ENCODE measurements at places on chromosomes 11 and 22. TPM values are rescaled to one million over a fixed set of nuclear protein-coding genes. Genes with fewer than 3 reads are reported as not detected.

DNA sequence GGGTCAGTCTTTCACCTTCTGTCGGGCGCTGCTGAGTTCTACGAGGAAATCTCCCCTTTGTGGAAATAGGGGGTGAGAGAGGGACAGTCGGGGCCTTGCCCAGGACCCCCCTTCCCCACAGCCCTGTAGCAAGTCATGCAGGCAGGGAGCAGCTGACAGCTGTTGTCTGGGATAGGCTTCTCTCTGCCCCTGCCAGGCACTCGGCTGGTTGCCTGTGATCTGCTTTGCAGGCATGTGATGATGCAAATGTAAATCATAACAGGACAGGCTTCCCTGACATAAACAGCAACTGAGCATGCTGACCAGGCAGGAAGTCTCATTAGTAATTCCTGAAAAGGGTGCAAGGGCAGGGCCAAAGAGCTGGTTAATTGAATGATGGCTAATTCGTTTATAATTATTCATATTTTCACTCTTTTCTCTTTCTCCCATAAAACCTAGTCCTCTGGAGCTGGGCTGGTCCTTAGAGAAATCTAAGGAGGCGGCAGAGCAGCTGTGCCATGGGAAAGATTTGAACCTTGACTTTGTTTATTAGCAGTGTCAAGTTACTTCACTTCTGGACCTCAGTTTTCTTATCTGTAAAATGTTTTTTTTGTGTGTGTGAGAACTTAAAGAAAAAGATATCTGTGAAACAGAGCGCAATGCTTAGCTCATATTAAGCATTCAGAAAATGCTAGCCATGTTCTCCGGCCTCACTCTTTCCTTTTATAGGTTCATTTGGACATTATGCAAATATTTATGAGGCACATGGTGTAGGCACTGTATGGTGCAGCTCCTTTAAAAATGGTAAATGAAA lies 129.7 kb downstream of the LDLRAD3 start:
- peak; percentile 40 for DNase-seq

The ENTHD1 gene
- not detected for total RNA-seq

The PDXP gene
- total RNA-seq: 11.7 TPM

DNA sequence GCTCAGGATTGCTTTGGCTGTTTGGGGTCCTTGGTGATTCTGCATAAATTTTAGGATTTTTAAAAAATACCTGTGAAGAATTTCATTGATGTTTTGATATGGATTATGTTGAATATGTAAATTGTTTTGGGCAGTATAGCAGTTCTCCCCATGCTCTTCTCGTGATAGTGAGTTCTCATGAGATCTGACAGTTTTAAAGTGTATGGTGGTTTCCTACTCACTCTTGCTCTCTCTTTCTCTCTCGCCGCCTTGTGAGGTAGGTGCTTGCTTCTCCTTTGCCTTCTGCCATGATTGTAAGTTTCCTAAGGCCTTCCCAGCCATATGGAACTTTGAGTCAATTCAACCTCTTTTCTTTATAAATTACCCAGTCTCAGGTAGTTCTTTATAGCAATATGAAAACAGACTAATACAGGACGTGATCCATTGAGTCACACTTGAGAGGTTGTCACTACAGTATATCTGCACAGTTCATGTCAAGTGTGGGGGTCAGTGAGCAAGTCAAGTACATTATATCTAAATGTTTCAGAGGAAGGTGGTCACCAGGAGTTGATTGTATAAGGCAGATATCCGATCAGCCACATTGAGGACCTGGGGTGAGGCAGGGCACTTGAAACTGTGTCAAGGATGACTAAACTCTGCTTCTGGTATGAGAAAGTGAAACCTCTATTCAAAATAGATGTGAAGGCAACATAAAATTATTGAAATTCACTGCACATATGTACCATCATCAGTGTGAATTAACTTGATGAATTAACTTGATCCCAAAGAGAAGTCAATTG lies 70.7 kb upstream of the CCDC179 start:
- no peak for DNase-seq

- no peak for DNase-seq
These were observed 3.7 kb upstream of the PLAAT4 start for GRCh38 chr11:63532799-63533475.

DNA sequence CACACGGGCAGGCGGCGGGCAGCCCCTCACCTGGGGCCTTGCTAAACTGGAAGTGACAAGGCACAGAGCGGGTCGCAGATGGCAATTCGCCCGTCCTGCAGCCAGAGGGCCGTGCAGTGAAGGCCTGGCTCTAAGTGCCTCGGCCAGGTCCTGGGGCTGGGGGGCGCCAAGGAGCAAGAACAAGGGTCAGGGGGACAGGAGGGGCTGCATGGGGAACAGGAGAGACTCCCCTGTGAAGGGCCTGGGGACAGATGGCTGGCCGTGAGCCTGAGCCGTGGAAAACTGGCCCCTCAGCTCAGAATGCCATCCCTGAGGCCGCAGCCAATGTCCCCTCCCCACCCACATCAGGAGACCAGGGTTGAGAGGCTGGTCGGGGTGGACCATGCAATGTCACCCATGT lies 60.0 kb downstream of the RTL6 start:
- DNase-seq: no peak

- DNase-seq: no peak
These were observed 152.9 kb downstream of the SNX19 start for GRCh38 chr11:130763087-130763980.

GRCh38 chr11:31816468-31817053 lies 5.4 kb upstream of the PAX6 start:
- no peak for DNase-seq

- DNase-seq: no peak
These were observed 136.7 kb downstream of the SPATA19 start for GRCh38 chr11:133708547-133709051.

The ANO5 gene
- total RNA-seq: 0.02 TPM

- DNase-seq: no peak
These were observed 9.9 kb downstream of the NUMA1 start for GRCh38 chr11:72070491-72070890.

DNA sequence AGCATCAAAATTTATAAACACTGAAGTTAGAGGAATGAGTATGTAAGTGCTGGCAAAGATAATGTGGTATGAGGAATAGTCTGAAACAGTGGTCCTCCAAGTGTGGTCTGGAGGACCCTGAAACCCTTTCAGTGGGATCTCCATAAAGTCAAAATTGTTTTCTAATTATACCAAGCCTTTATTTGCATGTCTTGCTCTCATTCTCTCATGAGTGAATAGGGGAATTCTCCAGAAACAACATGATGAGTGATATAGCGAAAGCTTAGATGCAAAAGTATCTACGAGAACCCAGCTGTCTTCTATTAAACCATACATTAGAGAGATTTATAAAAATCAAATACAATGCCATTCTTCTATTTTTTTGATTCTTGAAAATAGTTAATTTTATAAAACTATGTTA lies 145.0 kb upstream of the RAG2 start:
- DNase-seq: no peak

The OR4D5 gene
- total RNA-seq: not detected

The NLRP6 gene
- total RNA-seq: not detected

The TRIM48 gene
- not detected for total RNA-seq

GRCh38 chr22:39818094-39818493 lies 75.5 kb downstream of the ENTHD1 start:
- DNase-seq: no peak

The GGTLC2 gene
- not detected for total RNA-seq

- no peak for DNase-seq
These were observed 106.2 kb upstream of the USP47 start for GRCh38 chr11:11735586-11735985.

GRCh38 chr11:2671748-2672147 lies 28.0 kb downstream of the KCNQ1OT1 start:
- no peak for DNase-seq

GRCh38 chr22:21816787-21817496 lies 50.5 kb downstream of the MAPK1 start:
- peak; percentile 57 for DNase-seq

The OR51E1 gene
- not detected for total RNA-seq

DNA sequence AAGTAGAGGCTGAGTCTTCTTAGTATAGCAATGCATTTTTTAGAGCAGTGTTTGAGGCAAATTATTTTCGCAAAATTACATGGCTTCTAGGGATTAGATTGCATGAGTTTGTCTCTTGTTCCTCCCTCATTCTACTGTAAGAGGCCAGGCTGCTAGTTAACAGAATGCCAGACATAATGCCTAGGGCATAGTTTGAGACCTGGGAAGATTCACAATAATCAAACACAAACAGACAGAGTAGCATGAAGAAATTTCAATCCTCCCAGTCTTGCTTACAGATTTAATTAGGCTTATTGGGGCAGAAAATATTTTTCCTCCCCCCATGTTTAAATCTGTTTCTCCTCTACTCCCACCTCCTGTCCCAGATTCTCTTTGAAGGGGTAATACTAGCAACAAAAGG lies 48.3 kb downstream of the ARHGEF12 start:
- no peak for DNase-seq

Data from A172 (cell line).